Stimulated activated CD8-positive, alpha-beta memory T cell treated with anti-CD3 and anti-CD28 coated beads, Interleukin-15, amount 100 ng/mL, for 4 hours (primary cell): ENCODE measurements at places on chromosomes 5 and 9.

DNA sequence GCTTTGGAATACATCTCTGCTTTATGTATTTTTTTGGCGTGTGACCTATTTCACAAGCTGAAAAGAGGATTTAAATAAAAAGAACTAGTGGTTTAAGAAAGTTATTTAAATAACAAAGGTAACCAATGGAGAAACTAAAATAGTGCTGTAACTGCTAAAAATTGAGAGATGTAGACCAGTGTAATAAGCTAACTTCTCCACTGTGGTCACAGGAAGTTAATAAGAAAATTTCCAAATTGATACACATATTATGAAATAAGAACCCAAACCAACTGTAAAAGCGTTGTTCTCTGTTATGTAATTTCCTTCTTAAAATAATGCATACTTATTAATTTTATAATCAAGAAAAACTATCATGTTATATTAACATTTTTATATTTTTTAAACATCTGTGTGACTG lies 29.1 kb upstream of the ZFAND5 start:
- no peak for DNase-seq

GRCh38 chr9:133396952-133397351 lies 20.8 kb downstream of the STKLD1 start:
- no peak for DNase-seq

DNA sequence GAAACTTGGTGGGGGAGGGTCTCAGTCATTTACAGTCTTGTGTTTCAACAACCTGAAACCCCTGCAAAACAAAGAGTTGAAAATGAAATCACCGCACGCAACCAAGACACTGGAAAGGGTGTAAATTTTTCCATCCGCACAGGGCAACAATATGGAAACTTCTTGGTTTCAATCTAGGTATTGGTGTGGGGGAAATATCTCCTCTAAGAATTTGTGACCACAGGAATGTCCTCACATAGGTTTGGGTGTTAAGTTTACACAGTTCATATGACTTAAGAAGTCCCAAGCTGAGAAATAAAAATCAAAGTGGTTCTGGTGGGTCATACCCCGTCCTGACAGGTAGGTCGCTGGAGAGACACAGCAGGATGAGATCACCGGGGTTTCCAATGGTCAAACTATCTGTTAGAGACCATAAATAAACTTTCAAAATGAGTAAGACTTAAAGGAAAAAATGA lies 51.9 kb upstream of the PIP5K1B start:
- no peak for DNase-seq

DNA sequence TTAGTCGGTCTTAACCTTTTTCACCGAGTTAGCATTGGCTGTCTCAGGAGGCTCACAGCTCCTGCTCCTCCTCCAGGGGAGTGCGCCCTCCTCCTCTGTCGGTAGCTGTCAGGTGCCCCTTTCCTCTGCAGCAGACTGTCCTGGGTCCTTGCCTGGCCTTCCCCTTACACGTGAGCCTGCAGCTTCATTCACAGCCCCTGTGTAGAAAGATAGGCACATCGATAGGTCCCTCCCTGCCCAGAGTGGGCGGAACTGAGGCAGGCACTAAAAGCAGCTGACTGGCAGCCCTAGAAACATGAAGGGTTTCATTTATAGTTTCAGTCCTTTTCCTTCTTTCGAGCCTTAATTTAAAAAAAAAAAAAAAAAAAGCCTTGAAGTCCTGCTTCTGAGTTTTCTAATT lies 17.2 kb downstream of the TENT4A start:
- DNase-seq = no peak
